ENCODE measurements at places on chromosomes 16 and 17.
A peak's percentile ranks its signal among the peaks of the same experiment; 100 is the strongest.

DNA sequence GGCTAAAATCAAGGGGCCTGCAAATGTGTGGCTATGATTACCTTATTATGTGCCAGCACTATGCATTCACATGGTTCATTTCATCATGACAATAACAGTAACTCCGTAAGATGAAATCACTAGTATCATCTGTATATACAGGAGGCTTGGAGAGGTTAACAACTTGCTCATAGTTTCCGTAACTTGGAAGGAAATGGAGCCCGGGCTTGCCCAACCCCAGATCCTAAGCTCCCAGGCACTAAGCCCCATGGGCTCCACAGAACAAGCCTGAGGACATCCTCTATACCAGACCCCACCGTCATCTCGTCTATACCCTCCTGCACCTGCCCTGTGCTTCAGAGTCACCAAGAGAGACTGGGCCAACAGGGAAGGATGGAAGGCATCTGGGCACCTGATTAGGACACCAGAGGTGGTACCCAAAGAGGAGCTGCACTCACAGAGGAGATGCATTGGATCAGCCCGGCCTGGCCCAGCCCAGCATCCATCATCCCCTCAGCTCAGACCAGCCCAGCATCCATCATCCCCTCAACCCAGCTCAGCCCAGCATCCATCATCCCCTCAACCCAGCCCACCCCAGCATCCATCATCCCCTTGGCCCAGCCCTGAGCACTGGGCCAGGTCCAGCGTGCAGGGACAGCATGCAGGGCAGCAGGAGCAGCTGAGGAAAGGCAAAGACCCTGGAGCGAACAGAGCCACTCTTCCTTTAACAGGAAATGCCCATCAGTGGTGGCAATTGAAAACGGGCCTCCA is 28.5 kb downstream of the NSMCE1 start:
- DNase-seq, result no peak

GRCh38 chr16:89026121-89026612 is 49.2 kb upstream of the CBFA2T3 start:
- DNase-seq, result no peak

DNA sequence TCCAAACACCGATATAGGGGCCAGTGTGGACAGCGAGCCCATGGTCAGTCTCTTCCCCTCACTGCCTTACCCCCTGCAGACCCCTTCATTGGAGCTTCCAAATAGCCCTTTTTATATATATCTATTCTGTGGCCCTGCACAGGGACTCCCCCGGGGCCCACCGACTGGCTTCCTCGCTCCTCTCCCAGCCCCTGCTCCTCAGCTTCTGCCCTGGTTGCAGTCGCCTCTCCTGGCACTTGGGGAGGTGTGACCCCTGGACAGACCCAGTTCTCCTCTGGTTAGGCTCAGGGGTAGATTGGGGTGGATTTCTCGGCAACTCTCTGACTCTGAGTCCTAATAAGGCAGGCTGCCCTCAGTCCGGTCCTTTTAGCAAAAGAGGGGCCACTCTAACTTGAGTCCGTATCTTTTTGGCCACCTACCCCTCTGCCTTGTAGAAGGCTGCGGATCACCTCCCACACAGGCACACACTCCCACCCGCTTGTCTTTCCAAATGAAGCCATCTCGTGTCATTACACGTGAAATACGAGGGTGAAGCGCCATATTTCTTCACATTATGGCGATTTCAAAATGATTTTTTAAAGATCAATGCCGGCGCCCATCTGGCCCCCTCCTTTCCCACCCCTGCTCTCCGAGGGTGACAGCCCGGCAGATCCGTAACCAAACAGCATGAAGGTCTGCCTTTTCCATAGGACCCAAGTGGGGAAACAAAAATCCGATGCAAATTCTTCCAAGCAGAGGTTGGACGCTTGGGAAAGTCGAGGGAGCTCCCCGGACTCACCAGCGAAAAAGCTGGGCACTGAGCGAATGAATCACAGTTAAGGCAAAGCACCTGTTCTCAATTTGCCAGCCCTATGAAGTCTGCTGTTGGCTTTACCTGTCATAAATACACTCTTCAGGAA is 1.7 kb upstream of the HOXB9 start:
- no peak for DNase-seq

- DNase-seq, result no peak
Measured at GRCh38 chr17:55726440-55726839, 3.8 kb upstream of the TMEM100 start.

DNA sequence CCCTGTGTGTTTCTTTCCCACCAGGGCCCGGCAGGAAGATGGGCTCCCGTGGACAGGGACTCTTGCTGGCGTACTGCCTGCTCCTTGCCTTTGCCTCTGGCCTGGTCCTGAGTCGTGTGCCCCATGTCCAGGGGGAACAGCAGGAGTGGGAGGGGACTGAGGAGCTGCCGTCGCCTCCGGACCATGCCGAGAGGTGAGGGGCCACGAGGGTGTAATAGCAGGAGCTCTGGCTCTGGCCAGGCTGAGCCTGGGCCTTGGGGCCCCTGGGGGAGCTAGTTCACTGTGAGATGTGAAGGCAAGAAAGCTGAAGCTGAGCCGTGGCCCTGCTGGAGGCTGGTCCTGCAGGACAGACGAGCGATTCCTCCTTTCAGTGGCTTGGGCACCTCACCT is 20.0 kb downstream of the C1QTNF1 start:
- no peak for DNase-seq

DNA sequence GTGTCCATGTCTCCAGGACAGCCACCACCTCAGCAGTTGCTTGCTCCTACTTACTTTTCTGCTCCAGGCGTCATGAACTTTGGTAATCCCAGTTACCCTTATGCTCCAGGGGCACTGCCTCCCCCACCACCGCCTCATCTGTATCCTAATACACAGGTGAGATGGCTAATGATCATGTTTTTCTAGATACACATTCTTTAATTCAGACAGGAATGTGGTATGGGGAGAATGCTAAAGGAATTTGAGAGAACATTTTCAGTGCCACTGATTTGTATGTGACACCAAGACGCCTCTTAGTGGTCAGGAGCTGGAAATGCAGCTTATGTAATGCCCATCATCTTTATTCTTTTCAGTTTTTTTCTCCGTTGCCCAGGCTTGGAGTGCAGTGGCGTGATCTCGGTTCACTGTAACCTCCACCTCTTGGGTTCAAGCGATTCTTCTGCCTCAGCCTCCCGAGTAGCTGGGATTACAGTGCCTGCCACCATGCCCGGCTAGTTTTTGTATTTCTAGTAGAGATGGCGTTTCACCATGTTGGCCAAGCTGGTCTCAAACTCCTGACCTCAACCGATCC is 8.9 kb upstream of the RAPGEFL1 start:
- DNase-seq, result peak; percentile 16

- no peak for DNase-seq
Measured at GRCh38 chr17:16148596-16148995, 66.7 kb downstream of the NCOR1 start.

- no peak for DNase-seq
Measured at GRCh38 chr16:84940670-84941551, 70.4 kb downstream of the ZDHHC7 start.

GRCh38 chr16:10122546-10122945 is 59.7 kb downstream of the GRIN2A start:
- DNase-seq, result no peak

GRCh38 chr17:67246653-67247415 is 1.8 kb upstream of the HELZ start:
- peak; percentile 8 for DNase-seq

DNA sequence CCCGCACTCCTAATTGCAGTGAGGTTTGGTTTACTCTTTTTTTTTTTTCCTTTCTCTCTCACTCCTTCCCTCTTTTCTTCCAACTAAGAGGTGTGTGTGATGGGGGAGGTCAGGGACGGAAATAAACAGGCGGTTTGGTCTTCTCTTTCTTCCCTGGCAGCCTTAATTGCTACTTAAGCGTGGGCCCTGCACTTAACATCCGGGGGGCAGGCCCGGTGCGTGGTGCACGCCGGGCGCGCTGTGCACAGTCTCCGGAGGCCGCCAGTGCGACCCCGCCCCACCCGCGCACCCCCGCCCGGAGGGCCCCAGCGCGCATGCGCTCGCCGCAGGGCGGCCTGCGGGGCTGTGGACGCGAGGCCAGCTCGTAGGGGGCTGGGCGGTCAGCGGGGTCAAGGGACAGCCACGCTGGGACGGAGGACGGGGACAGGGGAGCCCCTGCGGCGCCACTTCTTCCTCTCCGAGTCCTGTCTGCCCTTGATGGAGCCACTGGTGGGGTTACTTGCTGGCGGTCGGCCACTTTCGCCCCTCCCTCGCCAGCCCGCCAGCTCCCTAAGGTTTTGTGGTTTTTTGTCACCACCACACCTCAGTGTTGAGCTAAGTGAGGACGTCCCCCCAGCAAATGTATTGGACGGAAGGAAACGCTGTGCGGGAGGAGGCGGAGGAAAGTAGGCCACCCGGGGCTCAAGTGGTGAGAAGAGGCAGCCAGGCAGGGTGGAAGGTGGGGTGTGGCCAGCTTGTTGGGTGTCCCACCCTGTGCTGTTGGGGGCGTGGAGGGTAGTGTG is 120.9 kb downstream of the MRM1 start:
- peak; percentile 59 for DNase-seq

DNA sequence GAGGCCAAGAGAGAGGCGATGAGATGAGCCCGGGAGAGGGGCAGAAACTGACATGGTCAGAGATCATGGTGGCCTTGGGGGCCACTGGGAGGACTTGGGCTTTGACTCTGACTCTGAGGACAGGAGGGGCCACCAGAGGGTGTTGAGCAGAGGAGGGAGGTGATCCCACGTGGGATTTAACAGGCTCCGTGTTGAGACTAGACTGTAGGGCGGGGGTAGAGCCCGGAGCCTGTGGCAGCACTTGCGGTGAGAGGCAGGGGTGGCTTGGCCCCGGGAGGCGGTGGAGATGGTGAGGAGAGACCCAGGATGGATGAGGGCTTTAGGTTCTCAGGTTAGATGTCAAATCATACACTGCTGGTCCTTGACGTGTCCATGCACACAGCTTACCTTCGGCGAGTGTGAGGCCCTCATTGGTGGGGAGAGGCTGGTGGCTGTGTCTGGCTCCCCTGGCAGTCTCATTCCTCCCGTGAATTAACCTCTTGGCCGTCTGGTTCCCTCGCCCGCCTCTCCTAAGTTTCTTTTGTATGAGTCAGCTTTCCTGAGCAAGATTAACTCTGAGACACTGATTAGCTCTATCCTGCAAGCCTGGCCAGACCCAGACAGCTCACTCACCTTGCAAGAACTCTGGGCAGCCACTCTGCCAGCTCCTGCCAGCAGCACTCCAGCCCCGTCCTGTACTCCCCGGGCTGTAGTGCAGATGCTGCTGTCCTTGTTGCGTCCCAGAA is 39.7 kb downstream of the VPS35L start:
- no peak for DNase-seq

All from T follicular helper cell (primary cell).